ENCODE measurements at places on chromosomes 16 and 17.

DNA sequence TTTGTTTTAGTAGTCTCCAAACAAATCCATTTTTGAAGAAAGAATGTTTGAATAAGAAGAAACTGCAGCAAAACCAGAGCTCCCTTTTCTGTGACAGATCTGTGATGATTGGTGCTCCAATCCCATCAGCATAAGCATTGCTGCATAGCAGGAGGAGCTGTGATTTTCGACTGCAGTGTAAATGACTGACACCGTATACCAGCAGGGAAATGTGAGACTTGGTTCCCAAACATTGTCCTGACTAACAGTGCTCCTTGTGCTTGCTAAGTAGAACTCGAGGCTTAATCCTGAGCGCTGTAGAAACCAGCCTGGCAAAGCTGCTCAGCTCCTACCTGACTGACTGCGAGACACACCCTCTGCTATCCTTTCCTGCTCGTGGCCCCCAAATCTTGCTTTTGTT lies 57.2 kb downstream of the NUP93 start:
- DNase-seq: no peak

DNA sequence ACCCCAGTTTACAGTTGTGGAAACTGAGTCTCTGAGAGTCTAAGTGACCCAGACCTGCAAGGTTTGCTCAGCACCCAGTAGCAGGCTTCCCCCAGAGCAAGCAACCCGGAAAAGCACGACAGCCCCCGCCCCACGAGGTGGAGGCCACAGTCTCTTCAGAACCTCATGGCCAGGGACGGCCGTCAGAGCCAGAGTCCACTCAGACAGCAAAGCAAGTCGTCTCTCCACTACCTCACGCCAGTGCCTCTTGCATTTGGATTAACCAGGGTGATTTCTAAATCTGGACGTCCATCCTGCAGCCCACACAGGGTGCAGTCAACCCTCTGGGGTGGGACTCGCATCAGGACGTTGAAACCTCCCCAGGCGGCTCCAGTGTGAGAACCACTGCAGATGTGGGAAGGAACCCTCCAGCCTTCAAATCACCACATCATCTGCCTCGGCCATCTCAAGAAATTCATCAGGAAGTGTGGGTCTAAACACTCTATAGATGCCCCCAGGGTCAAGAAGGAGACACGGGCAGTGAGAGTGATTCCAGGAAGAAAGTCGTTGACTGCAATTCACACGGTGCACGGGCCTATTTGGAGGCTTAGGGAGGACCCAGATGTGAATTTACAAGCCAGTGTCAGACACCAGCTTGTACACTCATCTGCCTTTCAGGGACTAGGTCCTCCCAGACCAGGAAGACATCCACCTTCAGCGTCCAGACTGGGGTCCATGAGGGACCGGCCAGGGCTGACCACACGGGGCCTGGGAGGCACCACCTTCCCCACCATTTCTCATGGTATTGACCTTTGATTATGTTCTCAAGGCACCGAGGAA lies 20.2 kb upstream of the RBFOX3 start:
- DNase-seq: no peak

- DNase-seq: no peak
Measured at GRCh38 chr17:7959503-7960253, 27.7 kb downstream of the CNTROB start.

DNA sequence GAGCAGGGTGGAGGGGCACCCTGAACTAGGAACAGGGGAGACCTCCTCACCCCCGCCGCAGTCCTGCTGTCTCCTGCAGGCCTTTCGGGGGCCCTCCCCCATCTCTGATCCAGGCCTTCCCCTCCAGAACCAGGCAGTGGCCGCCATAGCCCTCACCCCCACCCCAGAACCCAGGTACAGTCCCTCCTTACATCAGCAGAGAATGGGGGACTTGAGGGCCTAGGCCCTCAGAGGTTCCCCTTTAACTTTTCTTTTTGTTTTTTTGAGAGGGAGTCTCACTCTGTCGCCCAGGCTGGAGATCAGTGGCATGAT lies 4.3 kb upstream of the HAP1 start:
- no peak for DNase-seq

GRCh38 chr17:56292578-56292977 lies 139.3 kb downstream of the ANKFN1 start:
- DNase-seq: no peak

GRCh38 chr16:10590342-10590741 lies 9.9 kb upstream of the EMP2 start:
- no peak for DNase-seq

GRCh38 chr16:47069841-47070584 lies 73.7 kb downstream of the NETO2 start:
- no peak for DNase-seq

All from CD4-positive, alpha-beta T cell treated with Interleukin-2 at 100 ng/mL for 4 hours (primary cell).